Suppressor macrophage (primary cell): ENCODE measurements at places on chromosomes 13 and 19.

DNA sequence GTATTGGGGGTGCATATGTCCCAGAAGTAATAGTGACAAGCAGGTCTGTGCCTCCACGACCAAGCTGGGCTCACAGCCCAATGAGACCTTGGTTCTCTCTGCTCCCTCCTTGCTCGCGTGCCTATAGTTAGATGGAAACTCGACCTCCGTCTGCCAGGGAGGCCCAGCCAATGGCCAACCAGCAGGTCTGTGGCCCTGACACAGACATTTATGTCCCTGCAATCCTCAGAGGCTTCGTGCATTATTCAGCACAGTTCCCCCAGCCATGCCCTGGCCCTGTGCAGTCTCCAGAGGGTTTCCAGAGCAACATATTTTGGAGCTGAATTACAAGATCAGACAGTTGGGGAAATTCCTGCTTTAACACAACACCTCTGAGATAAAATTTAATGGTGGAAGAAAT, 105.1 kb downstream of the UQCRFS1 start:
- DNase-seq: no peak

DNA sequence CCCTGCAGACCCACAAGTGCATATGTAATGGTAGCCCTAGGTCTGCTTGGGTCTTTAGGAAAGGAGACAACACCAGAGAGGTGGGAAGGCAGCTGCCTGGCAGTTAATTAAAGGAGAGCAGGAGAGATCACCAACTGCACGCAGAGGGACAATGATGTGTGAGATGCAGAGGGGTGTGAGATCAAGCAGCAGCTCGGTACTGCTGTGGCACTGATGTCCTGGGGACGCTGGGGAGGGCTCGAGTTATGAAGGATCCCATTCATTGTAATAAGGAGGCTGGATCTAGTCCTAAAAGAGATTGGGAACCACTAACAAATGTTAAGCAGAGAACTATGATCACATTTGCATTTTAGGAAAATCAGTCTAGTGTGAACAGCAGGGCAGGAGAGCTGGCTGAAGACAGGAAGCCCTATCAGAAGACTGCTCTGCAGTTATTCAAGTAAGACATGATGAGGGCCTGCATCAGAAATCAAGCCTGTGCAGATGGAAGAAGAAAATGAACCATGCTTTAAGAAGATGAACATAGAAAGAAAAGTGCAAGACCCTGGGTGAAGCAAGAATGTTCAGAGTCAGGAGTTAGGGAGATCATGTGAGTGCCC, 80.4 kb downstream of the DLEU7 start:
- peak; percentile 30 for DNase-seq

DNA sequence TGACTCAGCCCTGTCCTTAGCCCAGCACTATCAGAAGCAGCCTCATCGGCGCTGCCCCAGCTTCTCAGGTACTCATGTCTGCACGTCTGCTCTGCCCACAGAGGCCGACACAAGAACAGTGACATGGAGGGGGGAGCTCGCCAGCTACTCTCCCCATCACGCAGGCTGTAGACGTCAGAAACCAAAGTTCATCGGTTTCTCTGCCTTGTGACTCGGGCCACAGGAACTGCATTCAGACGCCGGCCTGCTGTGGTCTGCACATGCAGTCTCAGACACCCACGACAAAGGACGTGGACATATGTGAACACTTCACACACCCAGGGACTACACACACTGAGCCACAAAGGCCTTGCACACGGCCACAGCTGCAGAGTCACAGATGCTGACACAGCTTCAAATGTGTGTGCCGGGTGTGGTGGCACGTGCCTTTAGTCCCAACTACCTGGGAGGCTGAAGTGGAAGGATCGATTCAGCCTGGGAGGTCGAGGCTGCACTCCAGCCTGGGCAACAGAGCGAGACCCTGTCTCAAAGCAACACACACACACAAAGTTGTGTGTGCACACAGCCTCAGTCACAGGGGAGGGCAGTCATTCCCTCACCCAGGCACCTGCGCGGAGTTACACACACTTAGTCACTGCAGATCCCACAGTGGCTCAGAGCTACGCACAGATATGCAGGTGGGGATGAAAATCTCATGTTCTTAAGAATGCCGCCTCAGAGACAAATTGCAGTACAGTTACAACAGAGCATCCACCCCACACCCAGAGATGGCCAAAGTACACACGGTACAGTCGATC, 4.9 kb upstream of the ZFP36 start:
- peak; percentile 97 for DNase-seq

- peak; percentile 81 for DNase-seq
Observed at GRCh38 chr19:41431426-41432386, 4.5 kb upstream of the B3GNT8 start.

DNA sequence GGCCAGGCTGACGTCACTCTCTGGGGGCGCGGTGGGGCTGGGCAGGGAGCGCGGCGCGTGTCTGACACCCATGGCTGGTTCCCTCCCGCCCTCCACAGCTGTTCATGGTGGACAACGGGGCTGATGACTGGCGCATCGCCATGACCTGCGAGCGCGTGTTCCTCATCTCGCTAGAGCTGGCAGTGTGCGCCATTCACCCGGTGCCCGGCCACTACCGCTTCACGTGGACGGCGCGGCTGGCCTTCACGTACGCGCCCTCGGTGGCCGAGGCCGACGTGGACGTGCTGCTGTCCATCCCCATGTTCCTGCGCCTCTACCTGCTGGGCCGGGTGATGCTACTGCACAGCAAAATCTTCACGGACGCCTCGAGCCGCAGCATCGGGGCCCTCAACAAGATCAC, 14.7 kb downstream of the KCNN1 start:
- DNase-seq: no peak

DNA sequence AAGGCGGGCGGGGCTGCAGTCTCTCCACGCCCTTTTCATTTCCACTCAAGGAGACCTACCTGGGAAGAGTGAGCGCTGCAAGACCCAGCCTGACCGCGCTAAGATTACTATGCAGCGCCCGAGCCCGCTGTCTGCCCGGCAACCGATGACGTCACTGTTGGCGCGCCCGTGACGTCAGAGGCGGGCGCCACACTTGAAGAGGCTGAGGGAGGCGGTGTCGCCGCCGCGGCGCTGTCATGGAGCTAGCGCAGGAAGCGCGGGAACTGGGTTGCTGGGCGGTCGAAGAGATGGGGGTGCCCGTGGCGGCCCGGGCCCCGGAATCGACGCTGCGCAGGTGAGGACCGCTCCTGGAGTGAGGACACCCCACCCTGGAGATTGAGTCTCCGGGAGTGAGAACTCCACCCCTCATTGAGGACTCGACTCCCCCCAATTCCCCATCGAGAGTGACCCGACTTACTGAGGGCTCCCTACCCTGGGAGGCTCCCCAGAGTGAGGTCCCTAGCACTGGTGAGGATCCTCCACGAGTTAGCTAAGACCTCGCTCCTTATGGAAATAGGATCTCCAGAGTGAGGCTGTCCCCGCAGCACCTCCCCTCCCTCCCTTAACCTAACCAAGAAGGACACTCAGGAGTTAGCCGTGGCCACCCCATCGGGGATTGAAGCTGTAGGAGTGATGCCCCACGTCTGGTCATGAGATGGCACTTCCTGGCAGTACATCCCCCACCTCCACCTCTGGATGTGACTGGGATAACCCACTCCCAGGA, at the start of gene HAUS5:
Gene HAUS5 (plus strand): TSS at position 177 of the 763 bp plus-strand sequence. CDS start 60 bp downstream, at position 237.
- DNase-seq: peak; percentile 97

GRCh38 chr13:36950330-36950729, 30.3 kb upstream of the SMAD9 start:
- no peak for DNase-seq

GRCh38 chr13:91592056-91593014, 193.9 kb downstream of the GPC5 start:
- no peak for DNase-seq

GRCh38 chr19:50050406-50051227, 24.8 kb downstream of the ZNF473 start:
- DNase-seq: peak; percentile 75

- DNase-seq: peak; percentile 55
Observed at GRCh38 chr13:32125221-32125689, 93.7 kb downstream of the FRY start.

- DNase-seq: no peak
Observed at GRCh38 chr13:50247223-50247622, 232.0 kb downstream of the KCNRG start.

GRCh38 chr13:103516015-103516795, 450.0 kb upstream of the SLC10A2 start:
- DNase-seq: no peak

- peak; percentile 41 for DNase-seq
Observed at GRCh38 chr19:3359015-3359918, 7.1 kb upstream of the NFIC start.

- DNase-seq: no peak
Observed at GRCh38 chr19:41288673-41289530, 21.1 kb upstream of the CCDC97 start.

GRCh38 chr13:39862900-39863299, 207.4 kb downstream of the COG6 start:
- DNase-seq: no peak

GRCh38 chr19:19911150-19911549, 10.4 kb downstream of the ZNF93 start:
- no peak for DNase-seq

DNA sequence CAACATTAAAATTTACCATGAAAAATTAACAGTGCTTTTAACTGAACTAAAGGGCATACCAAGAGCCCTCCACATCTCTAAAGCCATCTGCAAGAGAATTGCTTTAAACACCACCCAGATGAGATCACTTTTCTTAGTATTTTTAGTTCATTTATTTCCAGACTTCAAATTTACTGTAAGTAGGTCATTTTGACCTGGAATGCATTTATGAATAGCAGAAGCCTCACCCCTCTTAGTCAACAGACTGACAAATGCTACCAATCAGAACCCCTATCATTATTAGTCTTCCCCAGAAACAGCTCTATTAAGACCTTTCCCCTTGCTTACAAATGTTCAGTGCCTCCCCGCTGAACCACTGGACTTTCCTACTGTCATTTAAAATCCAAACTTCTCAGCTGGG, 27.3 kb downstream of the RUBCNL start:
- no peak for DNase-seq

- DNase-seq: no peak
Observed at GRCh38 chr13:42553098-42554046, 20.6 kb upstream of the TNFSF11 start.

DNA sequence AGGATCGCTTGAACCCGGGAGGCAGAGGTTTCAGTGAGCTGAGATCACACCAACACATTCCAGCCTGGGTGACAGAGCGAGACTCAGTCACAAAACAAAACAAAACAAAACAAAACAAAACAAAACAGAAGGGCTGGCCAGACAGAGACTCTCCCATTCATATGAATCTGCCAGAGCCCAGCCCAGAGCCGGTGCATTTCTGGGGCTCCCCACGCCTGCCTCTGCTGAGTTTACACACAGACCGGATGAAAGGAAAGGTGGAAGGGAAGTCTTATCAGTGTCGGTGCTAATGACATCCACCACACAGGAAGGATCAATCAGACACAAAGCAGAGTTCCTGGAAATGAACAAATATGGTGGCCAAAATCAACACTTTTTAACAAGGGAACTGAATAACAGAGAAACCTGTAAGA, 6.8 kb downstream of the TRAPPC6A start:
- DNase-seq: no peak

- DNase-seq: peak; percentile 63
Observed at GRCh38 chr13:77300176-77301037, 26.5 kb downstream of the MYCBP2 start.

DNA sequence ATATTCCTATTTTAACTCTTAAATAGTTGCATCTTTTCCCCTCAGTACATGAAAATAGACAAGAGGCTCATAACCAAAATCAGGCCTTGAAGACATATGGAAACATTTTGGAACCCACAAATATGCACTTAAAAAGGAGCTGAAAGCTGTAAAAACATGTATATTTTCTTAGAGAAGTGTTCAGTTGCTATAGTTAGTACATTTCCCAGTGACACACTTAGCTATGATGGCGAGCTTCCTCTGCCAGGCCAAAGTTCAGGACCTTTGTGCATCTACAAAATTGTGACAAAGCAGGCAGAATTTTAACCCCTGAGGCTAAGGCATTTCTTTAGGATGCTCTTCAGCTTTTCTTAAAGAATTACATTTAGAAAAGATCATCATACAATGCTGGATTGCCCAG, 54.5 kb downstream of the RCBTB2 start:
- DNase-seq: peak; percentile 69

- no peak for DNase-seq
Observed at GRCh38 chr13:66574606-66575005, 655.5 kb downstream of the PCDH9 start.

DNA sequence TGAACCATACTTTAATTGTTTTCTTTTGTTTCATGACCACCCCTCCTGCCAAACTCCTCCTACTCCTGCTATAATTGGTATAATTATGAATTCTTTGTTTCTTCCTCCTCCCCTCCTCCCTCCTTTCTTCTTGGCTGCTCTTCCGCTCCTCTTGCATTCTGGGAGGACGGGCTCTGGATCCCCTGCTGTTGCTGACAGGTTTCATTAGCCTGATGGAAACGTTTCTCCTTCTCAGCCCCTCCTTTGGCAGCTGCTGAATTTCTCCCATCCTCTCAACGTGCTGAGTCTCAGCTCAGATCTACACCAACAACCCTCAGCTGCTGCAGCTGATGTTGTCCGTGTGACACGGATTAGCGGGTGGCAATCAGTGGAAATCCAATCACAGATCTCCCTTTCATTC, 97.1 kb upstream of the UBAC2 start:
- DNase-seq: no peak

- DNase-seq: no peak
Observed at GRCh38 chr19:35457173-35457572, 9.1 kb downstream of the FFAR2 start.

- no peak for DNase-seq
Observed at GRCh38 chr19:14405380-14405757, 13.8 kb downstream of the DDX39A start.

GRCh38 chr13:36261011-36261410, 36.6 kb downstream of the CCDC169 start:
- no peak for DNase-seq

DNA sequence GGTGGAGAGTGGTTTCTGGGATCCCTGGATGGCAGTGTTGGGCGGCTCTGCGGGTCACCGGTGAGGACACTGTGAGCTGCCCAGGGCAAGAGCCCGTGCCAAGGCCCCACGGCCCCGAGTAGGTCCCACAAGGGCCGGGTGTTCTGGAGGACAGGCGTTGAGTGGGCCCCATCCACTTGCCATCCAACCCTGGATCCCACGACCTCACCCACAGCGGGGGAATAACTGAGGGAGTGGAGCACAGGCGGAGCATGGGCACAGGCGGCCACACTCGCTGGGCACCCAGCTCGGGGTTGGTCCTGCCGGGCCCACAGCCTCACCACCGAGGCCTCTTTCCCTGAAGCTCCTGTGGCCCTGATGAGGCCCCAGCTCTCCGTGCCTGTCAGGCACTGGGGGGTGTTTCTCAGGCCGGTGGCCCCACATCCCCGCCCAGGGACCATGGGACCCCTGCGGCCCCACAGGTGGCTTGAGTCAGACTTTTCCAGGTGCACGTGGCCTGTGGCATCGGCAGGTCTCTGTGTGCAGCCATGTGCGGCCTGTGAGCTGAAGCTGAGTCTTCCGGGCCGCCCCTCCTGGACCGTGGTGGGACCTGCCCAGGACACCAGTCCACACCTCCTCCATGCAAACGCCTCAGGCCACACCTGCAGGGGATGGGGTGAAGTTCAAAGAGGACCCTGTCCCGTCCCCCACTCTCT, 16.6 kb downstream of the TMEM255B start:
- no peak for DNase-seq
